Calu3 (cell line): ENCODE measurements at places on chromosomes 6 and 20.

DNA sequence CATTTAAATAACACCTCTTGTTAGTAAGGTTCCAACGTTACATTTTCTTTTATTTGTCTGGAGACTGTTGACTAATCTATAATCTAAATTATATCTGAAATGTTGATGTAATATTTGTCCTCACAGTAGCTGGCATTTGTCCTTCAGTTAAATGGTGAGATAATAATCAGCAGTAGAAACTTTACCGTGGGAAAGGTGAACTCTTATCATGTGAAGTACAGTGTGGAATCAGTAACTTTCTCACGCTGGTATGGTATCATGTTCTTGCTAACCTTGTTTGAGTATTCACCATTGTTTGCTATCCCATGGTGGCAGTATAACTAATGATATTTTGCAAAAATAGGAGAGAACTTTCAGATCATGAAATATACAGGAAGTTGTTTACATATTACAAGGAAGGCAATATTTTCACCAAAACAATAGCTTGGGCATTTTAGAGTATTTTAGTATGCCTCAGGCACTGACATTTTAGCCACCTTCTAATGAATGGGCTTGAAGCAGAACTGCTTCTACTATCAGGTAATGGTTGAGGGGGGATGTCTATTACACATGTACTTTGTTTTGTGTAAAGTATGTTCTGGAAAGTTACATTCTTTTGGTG is 4.8 kb downstream of the GMNN start:
- peak overlapping the region; percentile 88 for H3K27ac ChIP-seq
- H3K4me1 ChIP-seq, result peaks cover 44% of the 10 kb centered on the region
- no peaks in the 10 kb centered on the region for H3K27me3 ChIP-seq
- peak overlapping the region; percentile 96 for H3K4me3 ChIP-seq

DNA sequence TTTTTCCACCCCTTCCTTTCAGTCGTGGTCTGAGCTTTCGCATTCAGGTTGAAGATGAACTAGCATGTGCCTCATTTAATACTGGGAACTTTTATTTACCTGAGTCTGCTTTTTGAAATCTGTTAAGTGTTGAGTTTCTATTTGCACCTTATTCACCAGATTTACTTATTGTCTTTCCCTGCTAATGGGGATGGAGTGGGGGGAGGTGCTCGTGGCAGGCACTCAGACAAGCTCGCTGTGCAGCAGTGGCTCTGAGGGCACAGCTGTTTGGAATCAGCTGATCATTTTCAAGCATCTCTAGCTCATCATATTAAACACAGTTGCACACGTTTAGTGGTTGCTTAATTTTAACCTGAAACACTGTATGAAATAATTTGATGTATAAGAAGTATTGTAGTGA is 35.6 kb downstream of the UTRN start:
- peaks cover 21% of the 10 kb centered on the region for H3K4me1 ChIP-seq
- no peak for DNase-seq
- peaks cover 4% of the 10 kb centered on the region for H3K36me3 ChIP-seq
- H3K4me3 ChIP-seq, result no peak overlapping the region

GRCh38 chr20:25310268-25310920 is 62.5 kb downstream of the PYGB start:
- peaks cover 17% of the 10 kb centered on the region for H3K36me3 ChIP-seq
- peak overlapping the region; percentile 60 for H3K27ac ChIP-seq
- no peaks in the 10 kb centered on the region for H3K27me3 ChIP-seq

- no peaks in the 10 kb centered on the region for H3K36me3 ChIP-seq
- no peak for DNase-seq
- no peak overlapping the region for H3K4me3 ChIP-seq
- H3K27ac ChIP-seq, result no peak overlapping the region
- H3K27me3 ChIP-seq, result no peaks in the 10 kb centered on the region
- no peaks in the 10 kb centered on the region for H3K4me1 ChIP-seq
Observed at GRCh38 chr20:12883507-12883885, 125.3 kb upstream of the SPTLC3 start.
